Fibroblast of skin of right biceps (primary cell): ENCODE measurements at places on chromosomes 1 and 21.

GRCh38 chr1:222736972-222737371 is at the start of gene FAM177B:
FAM177B (plus strand) TSS chr1:222737202; CDS start chr1:222746546, 9,344 bp downstream.
- DNase-seq, result no peak

- no peak for DNase-seq
Observed at GRCh38 chr1:8814865-8815264, 2.6 kb downstream of the RERE start.

- no peak for DNase-seq
Observed at GRCh38 chr1:223455470-223455869, 62.3 kb downstream of the CCDC185 start.

GRCh38 chr21:35063428-35064172 is 14.5 kb upstream of the RUNX1 start:
- DNase-seq, result no peak

DNA sequence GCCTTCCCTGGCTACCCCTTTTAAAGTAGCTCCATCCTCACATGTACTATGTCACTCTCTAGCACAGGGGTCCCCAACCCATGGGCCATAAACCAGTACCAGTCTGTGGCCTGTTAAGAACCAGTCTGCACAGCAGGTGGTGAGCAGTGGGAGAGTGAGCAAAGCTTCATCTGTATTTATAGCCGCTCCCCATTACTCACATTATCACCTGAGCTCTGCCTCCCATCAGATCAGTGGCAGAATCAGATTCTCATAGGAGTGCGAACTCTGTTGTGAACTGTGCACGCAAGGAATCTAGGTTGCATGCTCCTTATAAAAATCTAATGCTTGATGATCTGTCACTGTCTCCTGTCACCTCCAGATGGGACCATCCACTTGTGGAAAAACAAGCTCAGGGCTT is 116.6 kb upstream of the FOXD3 start:
- DNase-seq, result no peak

GRCh38 chr1:153470707-153471106 is 10.3 kb upstream of the S100A7 start:
- DNase-seq, result peak; percentile 20

DNA sequence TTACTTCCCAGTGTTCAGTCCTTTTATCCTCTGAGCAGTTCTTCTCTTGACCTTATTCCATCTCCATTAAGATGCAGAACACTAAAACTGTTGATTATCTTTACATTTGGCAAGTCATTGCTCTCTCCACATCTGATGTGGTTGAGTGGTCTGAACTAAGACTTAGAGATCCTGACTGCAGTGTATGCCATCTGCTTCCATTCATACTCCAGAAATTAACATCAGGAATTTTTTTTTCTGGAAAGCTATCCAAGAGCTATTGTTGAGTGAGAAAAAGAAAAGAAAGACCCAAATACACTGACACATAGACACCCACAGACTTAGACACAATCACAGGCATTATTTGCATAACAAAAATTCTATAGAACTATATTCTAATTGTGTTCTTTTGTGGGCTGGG is 3.7 kb upstream of the TRIM62 start:
- no peak for DNase-seq

GRCh38 chr1:178954325-178954690 is 71.4 kb upstream of the FAM20B start:
- no peak for DNase-seq

GRCh38 chr1:156652992-156653355 is 11.1 kb downstream of the BCAN start:
- no peak for DNase-seq

- DNase-seq, result no peak
Observed at GRCh38 chr1:195096051-195096521, 1512.2 kb downstream of the KCNT2 start.

GRCh38 chr1:186605762-186606350 is 74.4 kb downstream of the PTGS2 start:
- peak; percentile 85 for DNase-seq

- no peak for DNase-seq
Observed at GRCh38 chr1:203265541-203265940, 36.1 kb upstream of the CHIT1 start.

GRCh38 chr1:150777544-150777943 is 12.0 kb upstream of the CTSS start:
- no peak for DNase-seq

- peak; percentile 68 for DNase-seq
Observed at GRCh38 chr1:87951852-87952251, 623.2 kb downstream of the LMO4 start.

GRCh38 chr1:193431265-193431977 is 245.0 kb upstream of the B3GALT2 start:
- DNase-seq, result no peak

DNA sequence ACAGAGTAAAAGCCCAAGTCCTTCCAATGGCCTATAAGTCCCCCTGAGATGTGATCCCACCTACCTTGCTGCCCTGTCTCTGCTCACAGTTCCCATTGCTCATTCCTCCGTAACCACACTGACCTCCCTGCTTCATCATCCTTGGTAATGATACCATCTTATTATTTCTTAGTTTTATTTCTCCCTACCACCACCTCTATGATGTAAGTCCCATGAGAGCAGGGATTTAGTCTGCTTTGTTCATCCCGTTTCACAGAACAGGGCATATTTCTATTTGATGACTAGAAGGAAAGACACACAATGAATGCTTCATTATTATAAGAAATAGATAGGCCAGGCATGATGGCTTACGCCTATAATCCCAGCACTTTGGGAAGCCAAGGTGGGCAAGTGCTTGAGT is 22.5 kb downstream of the NIBAN1 start:
- DNase-seq, result peak; percentile 53

- DNase-seq, result peak; percentile 43
Observed at GRCh38 chr1:55049914-55050278, 10.5 kb downstream of the PCSK9 start.

- DNase-seq, result peak; percentile 89
Observed at GRCh38 chr1:228228601-228229074, 20.8 kb downstream of the OBSCN start.

- no peak for DNase-seq
Observed at GRCh38 chr21:43269440-43269839, 100.6 kb downstream of the CRYAA start.

GRCh38 chr1:247362153-247362552 is 30.5 kb upstream of the ZNF496 start:
- no peak for DNase-seq

DNA sequence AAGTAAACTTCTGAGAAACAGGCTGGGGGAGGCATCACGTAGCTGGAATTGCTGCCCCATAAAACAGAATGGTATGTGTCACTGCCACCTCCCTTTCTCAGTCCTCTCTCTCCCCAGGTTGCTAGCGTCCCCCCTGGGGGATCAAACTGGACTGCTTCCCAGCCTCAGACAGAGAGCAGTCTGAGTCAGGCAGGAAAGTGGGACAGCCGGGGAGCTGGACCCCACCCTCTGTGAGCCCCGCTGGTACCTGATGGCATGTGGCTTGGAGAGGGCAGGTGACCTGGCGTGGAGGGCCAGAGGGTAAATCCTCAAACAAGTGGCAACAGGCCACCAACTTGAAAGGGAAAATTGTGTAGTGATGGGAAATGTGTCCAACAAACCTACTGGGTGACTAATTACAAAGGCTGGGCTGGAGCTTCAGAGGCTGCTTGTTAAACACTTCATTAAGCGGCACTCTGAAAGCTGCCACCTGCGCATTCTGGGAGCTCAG is 1.0 kb upstream of the SFN start:
- DNase-seq, result peak; percentile 40

DNA sequence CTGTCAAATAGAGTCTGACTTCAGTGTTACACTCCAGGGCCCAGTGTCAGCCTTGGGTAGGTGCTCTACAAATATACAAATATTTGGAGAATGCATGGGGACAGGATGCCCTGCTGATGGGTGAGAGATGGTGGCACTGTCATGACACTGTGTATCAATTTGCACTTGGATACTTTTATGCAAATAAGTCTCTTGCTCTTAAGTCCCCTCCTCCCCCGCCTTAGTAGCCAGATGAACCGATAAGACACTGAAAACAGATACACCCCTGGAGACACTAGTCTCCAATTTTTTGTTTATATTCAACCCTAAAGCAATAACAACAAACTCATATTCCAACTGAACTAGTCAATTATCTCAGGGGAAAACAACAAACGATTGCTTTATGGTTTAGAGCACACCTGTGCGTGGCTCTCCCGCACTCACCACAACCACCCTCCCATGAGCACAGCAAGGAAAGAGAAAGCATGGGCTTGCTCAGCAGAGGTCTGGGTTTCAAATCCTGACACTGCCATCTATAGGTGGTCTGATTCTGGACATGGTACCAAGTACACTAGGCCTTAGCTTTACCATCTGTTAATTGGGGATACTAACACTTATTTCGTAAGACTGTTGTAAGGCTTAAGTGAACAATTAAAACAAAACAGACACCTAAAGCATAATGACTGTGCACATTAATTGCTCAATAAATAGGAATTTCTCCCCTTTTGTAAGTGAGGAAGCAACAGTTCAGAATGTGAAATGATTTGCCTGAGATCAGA is 50.3 kb downstream of the HIVEP3 start:
- DNase-seq, result peak; percentile 35

DNA sequence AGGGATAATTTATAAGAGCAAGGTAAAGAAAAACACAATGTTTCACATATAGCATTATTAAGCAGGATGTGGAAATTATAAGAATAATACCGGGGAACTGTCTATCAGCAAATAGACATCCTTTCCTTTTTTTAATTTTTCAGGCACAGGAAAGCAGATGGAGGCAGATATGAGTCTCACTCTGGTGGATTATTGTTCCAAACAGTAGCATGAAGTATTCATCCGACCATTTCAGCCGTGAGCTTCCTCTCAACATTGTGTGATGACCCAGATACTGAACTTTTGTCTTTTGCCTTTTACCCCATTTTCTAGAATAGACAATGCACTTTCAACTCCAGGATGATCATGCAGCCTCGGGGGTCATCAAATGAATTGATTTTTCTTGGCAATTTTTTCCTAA is 599.8 kb downstream of the ADGRL2 start:
- DNase-seq, result no peak

DNA sequence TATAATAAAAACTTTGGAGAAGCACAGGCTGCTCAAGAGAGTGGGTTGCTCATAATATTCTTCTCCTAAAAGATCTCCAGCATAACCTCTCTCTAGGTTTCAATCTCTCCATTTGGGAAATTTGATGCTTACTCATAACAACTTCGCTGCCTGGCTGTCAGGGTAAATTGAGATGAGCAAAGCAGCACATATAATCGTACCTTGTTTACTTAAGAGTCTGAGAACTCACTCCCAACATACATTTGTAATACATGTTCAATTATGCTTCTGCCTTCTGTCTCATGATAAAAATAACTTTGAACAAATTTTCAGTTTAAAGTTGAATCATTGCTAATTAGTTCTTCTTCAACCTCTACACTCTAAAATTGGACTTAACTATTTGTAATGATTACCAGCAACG is 68.9 kb downstream of the DUSP10 start:
- DNase-seq, result no peak

GRCh38 chr1:101605878-101606277 is 369.1 kb downstream of the S1PR1 start:
- DNase-seq, result no peak

DNA sequence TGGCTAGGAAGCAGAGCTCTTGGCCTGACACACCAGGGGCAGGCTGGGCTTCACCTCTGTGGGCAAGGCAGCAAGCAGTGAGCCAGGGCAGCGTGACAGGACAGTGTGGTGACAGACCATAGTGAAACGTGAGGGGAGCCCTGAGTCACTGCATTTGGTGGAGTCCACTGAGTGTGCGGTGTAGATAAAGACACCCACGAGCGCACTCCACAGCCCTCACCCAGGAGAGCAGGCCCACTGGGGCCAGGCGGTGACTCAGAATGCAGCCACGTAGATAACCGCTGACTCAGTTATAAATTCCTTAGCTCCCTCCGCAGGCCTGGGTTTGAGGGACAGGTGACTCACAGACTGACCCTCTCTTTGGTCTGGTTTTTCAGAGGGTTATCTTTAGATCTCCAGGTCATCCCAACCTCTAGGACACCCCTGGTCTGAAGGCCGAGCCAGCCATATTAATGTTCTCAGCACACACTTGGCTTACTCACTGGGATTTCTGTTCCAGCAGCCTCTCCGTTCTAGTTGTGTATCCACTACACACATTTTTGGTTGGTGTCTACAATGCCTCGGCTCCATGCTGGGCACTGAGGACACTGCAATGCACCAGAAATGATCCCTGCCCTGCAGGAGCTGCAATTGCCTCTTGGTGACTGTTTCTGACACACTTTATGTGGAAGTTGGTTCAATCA is 90.2 kb upstream of the TSPAN2 start:
- peak; percentile 97 for DNase-seq

DNA sequence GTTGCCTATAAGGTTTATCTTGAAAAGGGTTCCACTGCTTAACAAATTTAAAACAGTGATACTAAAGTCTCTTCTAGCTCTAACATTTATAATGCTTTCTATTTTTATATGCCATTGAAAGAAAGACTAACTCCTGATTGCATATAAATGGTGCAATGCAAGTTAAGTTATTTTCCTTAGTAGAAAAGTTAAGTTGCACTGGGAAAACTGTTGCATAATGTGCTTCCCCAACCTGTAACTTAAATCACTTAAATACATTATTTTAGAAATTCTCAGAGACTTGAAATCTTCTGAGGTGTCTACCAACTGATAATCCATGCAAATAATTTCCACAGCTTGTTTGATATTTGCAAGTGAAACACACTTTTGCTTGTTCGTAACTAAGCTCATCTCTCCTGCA is 175.0 kb upstream of the HMCN1 start:
- DNase-seq, result no peak

GRCh38 chr21:46089285-46089684 is 8.6 kb upstream of the COL6A2 start:
- no peak for DNase-seq

GRCh38 chr1:236253918-236254637 is 27.7 kb downstream of the ERO1B start:
- no peak for DNase-seq

DNA sequence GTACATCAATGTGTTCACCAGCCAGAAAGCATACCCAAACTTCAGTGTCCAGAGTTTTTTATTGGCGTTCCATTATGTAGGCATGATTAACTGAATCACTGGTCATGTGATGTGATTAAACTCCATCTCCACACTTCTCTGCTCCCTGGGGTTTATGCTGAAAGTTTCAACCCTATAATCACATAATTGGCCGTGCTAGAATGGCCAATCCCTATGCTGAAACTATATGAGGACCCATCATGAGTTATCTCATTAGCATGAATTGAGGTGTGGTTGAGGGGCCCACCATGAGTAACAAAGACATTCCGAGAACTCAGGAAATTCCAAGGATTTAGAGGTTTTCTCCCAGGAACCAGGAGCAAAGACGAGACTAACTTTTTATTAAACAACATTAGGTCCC is 31.8 kb upstream of the FBXO28 start:
- DNase-seq, result peak; percentile 82

- no peak for DNase-seq
Observed at GRCh38 chr1:172557270-172557669, 24.3 kb downstream of the SUCO start.

- no peak for DNase-seq
Observed at GRCh38 chr1:239254999-239255398, 131.4 kb upstream of the CHRM3 start.
